ENCODE measurements at places on chromosomes 16 and 17. TPM values are rescaled to one million over a fixed set of nuclear protein-coding genes. Genes with fewer than 3 reads are reported as not detected.

DNA sequence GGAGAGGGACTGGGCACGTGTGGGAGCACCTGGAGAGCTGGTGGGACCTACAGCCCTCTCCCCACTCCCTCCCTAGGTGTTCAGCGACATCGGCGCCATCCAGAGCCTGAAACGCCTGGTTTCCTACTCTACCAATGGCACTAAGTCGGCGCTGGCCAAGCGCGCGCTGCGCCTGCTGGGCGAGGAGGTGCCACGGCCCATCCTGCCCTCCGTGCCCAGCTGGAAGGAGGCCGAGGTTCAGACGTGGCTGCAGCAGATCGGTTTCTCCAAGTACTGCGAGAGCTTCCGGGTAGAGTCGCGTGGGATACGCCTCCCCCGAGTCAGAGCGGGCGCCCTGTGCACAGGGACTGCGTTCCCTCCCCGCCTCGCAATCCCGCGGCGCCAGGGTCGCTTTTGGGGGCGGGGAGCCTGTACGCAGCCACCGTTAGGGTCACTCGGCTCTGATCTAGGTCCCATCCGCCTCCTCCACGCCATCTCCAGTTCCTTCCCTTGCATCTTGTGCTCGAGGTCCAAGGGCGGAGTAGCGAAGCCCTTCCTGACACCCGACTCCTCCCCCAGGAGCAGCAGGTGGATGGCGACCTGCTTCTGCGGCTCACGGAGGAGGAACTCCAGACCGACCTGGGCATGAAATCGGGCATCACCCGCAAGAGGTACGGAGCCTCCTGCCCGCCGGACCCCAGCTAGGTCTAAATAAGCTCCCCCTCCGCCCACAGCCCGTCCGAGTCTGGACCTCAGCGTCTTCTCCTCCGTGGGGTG is 13.0 kb downstream of the SARM1 start:
- DNase-seq: no peak

Gene TLCD1
- total RNA-seq: 8.7 TPM

Gene MIF4GD
- total RNA-seq: 7.4 TPM

DNA sequence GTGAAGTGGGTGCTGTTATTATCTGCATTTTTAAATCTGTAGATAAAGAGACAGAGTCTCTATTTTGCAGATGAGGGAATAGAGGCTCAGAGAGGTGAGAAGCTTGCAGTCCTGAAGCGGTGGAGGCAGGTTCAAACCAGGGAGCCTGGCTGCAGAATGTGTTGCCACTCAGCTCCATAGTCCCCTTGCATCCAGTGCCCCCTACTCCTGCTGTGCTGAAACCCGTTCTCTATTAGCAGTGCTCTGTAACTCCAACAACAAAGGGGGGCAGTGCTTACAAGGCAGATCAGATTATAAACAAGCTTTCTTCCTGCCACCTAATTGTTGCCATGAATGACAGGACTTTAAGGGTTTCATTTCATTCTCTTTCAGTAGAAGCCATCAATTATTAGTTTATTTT is 118.1 kb upstream of the CACNG3 start:
- DNase-seq: no peak

DNA sequence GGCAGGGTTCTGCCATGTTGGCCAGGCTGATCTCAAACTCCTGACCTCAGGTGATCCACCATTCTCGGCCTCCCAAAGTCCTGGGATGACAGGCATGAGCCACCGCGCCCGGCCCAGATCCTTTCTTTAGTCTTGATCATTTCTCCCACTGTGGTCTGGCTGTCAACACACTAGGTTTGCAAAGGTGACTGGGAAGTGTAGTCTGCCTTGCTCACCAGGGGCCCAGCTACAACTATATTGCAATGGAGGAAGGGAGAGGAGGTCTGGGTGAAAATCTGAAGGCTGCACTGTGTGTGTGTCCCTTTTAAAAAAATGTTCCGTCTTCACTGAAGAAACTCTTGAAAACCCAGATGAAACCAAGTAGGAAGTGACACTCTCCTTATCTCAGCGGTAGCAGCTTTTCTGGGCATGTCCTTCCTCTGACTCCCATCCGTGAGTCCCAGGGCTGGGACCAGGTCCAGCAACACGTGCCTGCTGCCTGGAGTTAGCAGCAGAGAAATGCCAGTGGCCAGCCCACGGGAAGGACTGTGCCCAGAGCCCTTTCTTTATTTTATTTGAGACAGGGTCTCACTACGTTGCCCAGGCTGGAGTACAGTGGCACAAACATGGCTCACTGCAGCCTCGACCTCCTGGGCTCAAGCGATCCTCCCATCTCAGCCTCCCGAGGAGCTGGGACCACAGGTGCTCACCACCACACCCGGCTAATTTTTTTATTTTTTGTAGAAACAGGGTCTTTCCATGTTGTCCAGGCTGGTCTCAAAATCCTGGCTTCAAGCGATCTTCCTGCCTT is 17.8 kb upstream of the KIF19 start:
- peak; percentile 28 for DNase-seq

- DNase-seq: no peak
Measured at GRCh38 chr17:6233856-6234255, 163.7 kb downstream of the WSCD1 start.

Measured in RPMI7951 (cell line).